Femur (tissue), 1 donor: ENCODE measurements at places on chromosomes 3 and 15.

GRCh38 chr3:68893600-68894239 is 38.6 kb downstream of the TAFA4 start:
- DNase-seq, result no peak

DNA sequence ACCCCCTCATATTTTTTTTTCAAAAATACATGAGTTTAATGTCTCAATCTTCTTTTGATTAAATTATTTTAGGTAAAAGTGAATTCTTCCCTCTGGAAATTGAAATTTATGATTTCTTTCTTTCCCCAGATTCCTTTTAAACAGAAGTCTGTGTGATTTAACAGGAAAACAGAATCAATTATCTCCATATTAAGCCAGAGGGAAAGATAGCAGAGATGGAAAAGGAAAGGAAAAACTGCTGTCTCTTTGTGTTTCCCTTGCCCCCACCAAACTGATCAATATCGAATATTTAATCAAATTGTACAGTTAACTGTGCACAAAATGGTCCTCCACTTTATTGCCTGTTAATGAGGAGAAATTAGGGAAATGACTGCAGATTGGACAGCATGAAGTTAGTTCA is 203.5 kb upstream of the NECTIN3 start:
- no peak for DNase-seq

DNA sequence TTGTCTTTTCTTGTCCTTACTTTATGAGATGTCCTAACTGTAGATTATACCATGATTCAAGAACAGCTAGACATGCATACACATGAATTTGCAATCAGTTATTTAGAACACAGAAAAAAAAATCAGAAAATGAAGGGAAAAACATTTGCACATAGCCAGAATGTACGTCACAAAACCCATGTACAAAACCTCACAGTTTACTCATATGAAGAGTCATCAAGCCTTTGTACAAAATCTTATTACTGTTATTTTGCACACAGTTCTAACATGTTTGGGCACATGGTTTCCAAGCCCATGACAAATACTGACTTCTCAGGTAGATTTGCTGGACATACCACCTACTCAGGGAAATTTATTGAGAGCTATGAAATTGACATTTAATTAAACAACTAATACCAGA is 48.2 kb downstream of the MAP3K13 start:
- no peak for DNase-seq

DNA sequence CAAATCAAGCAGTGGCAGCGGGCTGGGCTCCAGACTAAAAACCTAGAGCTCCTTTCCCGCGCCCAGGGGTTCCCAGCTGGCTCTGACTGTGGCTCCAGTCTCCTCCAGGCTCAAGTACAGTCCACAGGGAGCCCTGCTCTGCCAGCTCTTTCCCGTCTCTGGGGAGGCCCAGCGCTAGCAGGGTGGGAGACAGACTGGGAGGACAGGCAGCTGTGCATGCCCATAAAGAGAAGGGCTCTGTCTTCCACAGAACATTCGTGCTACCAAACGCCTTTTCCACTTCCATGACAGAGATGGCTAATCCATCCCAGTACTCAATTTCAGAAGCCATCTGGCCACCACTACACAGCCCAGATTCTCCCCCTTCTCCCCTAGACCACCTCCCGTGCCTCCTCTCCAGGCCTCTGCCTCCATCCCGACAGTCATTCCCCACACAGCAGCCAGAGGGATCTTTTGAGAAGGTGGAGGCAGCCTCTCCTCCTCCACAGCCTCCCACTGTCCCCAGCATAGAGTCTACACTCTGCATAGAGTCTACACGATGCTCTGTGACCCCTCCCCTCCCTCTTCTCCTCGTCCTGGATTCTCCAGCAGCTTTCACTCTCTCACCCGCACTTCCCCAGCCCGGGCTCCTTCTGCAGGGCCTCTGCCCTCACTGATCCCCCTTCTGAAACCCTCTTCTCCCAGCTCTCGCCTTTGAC is 6.8 kb upstream of the DUSP7 start:
- DNase-seq, result no peak

GRCh38 chr15:64883997-64884511 is 27.6 kb upstream of the ANKDD1A start:
- DNase-seq, result peak; percentile 67

DNA sequence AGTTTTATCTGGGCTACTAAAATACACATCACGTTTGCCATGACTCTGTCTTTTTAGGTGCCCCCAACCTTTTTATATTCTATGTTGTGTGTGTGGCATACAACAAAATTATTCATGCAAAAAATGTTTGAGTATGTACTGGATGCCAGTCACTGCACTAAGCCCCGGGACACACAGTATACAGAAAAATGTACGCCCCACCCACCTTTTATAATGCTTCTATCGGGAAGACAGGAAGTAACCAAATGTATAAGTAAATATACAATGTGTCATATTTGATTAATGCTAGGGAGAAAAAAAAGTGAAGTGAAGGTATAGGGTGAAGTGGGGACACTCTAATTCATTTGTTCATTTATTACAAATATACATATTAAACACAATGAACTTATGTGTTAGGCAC is 503.4 kb upstream of the MDFIC2 start:
- DNase-seq, result no peak

DNA sequence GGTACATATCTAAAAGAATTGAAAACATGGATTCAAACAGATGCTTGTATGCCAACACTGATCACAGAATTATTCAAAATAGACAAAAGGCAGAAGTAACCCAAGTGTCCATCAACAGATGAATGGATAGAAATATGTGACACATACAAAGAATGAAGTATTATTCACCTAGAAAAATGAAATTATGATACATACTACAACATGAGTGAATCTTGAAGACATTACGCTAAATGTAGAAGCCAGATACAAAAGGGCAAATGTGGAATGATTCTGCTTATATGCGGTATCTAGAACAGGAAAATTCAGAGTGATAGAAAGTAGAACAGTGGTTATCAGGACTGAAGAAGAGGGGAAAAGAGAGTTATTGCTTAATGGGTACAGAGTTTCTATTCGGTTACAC is 26.2 kb upstream of the SLC12A8 start:
- no peak for DNase-seq

DNA sequence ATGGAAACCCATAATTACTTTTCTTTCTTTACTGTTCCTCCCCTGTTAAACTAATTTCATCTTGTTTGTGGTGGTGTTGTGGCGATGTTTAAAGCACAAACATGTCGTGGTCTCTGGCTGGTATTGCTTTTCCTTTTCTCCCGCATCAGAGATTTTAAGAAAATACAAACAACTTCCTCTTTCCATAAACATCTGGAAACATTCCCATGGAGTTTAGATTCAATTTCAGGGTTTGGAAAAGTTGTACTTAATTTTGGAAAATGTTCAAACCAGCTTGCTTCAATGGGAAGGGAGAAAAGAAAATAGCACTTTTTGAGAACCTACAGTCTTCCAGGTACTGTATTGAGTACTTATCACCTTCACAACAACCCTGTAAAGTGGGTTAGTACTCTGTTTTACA is 30.4 kb downstream of the STARD9 start:
- DNase-seq, result no peak

DNA sequence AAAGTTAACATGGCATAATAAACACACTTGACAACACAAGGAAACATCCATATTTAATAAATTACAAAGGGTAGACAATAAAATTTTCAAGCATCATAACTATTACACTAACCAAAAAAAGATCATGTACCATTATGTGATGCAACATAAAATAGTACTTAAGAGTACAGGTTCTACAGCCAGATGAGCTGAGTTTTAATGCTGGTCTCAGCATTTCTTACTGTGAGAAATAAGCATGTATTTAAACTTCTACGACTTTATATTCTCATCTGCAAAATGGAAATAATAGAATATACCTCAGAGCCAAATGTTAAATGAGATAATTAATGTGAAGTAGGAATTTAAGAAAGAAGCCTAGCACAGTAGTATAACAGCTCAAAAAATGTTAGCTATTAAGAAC is 33.7 kb upstream of the SLC12A8 start:
- DNase-seq, result no peak

- DNase-seq, result no peak
These were observed 294.5 kb upstream of the CDIN1 start for GRCh38 chr15:36284911-36285310.

DNA sequence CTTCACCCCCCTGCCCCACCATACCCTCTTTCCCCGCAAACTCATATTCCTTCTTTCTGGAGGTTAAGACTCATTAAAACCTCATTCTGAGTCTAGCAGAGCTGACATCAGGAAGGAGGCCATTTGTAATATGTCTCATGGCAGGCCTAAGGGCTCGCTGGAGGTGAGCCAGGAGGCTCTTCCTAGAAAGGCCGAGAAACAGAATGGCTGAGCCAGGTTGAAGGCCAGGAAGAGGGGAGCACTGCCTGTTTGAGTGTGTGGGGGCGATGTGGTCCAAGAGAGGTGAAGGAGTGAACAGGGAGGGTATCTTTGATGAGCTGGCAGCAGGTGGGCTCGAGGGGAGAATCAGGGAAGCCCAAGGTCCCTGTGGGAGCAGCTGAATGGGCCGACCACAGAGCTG is 317.3 kb downstream of the TLE3 start:
- DNase-seq, result no peak

GRCh38 chr3:110293660-110294059 is 778.0 kb upstream of the NECTIN3 start:
- DNase-seq, result no peak

DNA sequence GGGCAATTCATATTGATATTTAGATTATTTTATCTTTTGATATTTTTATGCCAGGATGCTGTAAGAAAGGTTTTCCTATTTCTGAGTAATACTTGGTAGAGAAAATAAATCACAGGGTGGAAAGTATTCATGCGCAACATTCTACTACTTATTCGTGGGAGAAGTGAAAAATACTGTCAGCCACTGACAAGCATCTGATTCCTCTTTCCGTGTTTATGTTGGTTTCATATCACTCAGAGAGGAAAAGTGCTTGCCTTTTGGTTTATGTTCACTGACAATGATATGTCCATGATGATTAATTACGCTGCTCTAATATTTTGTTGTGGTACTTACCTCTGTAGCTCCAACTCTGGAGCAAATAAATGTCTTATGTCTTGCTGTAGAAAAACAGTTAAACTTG is 429.4 kb downstream of the EDEM1 start:
- DNase-seq, result no peak

- no peak for DNase-seq
These were observed 173.8 kb downstream of the TCF12 start for GRCh38 chr15:57092252-57092651.

DNA sequence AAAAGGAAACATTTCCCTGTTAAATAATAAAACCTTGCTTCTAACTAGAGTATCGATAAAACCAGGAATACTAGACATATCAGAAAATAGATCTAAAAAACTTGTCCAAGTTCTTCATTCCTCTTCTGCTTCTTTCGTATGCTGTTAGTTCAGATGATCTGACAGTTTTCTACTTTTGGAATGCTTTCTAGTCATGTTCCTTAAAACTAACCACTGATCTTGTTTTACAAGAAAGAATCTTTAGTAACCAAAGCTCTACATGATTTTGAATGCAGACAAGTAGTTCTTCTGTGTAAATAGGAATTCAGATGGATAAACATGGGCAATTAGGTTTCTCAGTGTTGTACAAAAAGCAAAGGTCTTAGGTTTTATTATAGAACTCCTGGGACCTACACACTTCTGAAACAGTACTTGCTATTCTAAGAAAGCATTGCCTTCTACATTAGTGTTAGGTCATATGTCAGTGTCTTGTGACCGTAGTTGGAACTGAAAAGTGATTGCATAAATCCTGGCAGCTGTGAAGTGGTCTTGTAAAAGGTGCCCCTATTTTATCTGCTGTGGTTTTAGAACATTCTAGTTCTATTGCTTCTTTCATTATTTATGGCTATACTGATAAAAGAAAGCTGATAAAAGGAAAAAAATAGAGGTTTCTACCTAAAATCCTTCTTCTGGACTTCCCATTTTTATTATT is 40.7 kb downstream of the SNRK start:
- DNase-seq, result no peak

DNA sequence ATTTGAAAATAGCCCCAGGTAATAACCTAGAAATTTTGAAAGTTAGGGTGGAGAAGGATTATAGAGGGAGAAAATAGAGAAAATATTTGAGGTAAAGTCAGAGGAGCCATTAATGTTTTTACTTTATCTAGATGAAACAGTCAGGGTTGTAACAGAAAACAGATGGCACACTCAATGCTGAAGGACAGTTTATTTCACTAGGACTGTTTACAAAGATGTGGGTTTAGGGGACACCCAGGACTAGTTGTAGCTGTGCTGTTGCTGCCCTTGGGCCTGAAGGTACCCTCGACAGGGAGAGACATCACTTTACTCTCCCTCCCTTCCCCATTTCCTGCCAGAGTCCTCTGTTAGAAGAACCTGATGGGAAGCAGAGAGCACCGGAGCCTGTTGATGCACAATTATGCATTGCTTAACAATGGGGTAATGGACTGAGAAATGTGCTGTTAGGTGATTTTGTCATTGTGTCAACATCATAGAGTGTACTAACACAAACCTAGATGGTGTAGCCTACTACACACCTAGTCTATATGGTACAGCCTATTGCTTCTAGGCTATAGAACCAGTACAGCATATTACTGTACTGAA is 103.8 kb downstream of the GALK2 start:
- DNase-seq, result no peak

- no peak for DNase-seq
These were observed 328.9 kb downstream of the CHL1 start for GRCh38 chr3:525415-525814.
